ENCODE measurements at places on chromosomes 6 and 20.

DNA sequence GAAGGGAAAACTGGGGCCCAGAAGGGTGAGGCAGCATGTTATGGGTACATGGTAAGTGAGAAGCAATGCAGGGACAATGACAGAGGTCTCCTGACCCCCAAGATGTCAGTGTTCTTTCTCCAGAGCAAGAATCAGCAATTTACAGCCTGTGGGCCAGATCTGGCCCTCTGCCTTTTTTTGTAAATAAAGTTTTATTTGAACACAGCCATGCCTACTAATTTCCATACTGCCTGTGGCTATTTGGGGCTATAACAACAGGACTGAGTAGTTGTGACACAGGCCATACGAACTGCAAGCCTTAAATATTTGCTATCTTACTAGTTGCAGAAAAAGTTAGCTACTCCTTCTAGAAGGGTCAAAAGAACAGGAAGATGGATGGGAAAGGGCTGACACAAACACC is 52.5 kb downstream of the PTPRT start:
- DNase-seq, result no peak

GRCh38 chr6:44949596-44950201 is 378.4 kb upstream of the RUNX2 start:
- DNase-seq, result no peak

GRCh38 chr6:71228461-71229041 is 60.1 kb upstream of the OGFRL1 start:
- DNase-seq, result no peak

GRCh38 chr6:89243331-89243629 is 26.1 kb upstream of the GABRR1 start:
- no peak for DNase-seq

- DNase-seq, result no peak
These were observed 42.3 kb downstream of the GPR63 start for GRCh38 chr6:96794980-96795379.

GRCh38 chr20:7257692-7258466 is 490.4 kb downstream of the BMP2 start:
- no peak for DNase-seq

GRCh38 chr20:41185013-41185757 is 47.8 kb downstream of the PLCG1 start:
- DNase-seq, result no peak

- DNase-seq, result no peak
These were observed 421.1 kb downstream of the BCKDHB start for GRCh38 chr6:80527552-80528052.

DNA sequence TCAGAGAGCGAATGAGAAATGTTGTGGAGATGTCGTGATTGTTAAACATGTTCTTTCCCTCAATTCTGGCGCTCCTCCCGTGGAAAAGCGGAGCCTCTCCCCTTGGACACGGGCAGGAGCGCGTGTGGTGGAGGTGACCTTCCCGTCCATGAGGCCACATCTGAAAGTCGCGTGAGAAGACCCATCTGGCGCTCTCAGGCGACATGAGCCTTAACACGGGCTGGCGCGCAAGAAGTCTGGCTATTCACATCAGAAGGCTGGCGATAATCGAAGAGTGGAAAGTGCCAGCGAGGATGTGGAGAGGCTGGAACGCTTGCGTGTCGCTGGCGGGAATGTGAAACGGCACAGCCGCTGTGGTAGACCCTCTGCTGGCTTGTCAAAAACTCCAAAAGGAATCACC is 341.3 kb downstream of the ZFAND3 start:
- DNase-seq, result no peak

DNA sequence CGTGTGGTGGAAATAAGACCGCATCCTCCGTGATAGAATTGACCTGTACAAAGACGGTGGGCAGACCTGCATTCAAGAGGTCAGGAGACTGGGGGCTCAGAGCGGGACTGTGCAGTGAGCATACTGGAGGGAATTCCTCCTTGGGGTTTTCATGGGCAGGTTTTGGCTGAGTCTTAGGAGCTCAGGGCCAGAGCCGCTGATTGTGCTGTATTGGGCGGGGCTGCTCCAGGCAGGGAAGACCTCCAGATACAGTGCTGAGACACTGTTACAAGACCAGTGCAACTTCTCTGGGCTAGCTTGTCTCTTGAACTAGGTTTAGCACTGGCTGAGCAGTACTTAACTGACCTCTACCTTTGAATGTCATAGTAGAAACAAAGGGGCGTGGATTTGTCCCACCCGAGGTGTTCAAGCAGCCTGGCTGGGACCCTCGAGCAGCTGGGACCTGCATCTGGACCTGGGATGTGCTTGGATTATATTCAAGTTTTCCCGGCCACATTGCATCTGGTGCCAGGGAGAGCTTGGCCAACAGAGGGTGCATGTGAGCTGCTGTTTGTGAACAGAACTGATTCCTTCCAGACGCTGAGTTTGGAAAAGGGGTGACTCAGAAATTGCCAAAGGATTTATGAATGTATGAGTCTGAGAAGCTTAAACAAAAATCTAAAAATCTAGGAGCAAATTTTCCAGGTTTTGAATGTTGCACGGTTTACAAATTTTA is 33.4 kb upstream of the SLC22A1 start:
- peak; percentile 13 for DNase-seq

GRCh38 chr20:25042531-25043498 is 15.1 kb downstream of the ACSS1 start:
- no peak for DNase-seq

GRCh38 chr6:90350689-90351554 is 54.3 kb upstream of the BACH2 start:
- DNase-seq, result no peak

GRCh38 chr20:60695226-60696000 is 556.6 kb upstream of the CDH4 start:
- no peak for DNase-seq

DNA sequence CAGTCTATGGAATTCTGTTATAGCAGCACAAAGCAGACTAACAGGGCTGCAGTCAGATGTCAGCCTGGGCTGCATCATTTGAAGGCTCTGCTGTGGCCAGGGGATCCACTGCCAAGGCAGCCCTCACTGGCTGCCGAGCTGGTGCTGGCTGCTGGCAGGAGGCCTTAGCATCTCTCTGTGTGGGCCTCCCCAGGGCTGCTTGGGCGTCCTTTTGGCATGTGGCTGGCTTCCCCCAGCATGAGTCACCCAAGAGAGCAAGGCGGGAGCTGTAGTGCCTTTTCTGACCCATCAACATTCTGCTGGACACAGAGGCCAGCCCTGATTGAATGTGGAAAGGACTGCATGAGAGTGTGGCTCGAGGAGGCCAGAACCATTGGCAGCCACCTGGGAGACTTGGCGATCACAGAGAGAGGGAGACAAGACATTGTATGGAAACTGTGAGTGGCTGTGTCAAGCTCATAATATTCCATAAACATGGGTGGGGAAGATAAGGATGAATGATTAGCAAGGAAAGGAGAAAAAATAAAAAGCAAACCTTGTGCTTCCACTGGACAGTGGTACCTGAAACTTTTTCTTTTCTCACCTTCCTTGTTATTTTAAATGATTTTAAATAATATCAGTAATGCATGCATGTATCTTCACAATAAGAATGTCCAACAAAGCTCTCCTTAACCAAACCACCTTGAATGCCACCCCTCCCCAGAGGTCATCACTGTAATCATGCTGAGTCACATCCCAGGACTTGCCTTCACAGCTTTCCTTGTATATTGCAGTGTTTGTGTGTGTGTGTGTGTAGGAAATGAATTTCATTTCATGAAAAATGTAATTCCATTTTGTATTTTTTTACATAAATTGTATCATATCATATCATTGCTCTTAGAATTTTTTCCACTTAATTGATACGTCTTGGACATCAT is 55.0 kb upstream of the VSX1 start:
- DNase-seq, result no peak

DNA sequence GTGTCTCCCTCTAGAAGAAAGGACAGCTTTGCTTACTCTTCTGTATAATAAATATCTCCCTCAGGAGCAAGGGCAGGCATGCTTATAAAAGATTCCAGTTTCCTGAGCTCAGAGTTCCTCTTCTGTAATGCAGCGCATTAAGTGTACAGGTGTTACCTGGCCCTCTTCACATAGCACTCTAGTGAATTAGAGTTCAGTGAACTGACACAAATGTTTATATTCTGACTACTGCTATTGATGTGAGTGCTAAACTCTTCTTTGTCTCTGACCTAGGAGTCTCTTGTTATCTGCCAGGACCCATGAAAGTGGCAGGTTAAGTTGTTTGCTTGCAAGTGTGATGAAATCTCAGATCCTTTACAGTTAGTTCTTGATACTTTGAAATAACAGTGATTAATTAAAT is 33.5 kb downstream of the CYB5R4 start:
- no peak for DNase-seq

- no peak for DNase-seq
These were observed 319.4 kb downstream of the CD109 start for GRCh38 chr6:74015427-74015826.

Data from NT2/D1 (cell line).